Transverse colon (tissue), 4 donors: ENCODE measurements at places on chromosomes 4 and X. TPM values are rescaled to one million over a fixed set of nuclear protein-coding genes. Genes with fewer than 3 reads are reported as not detected.

DNA sequence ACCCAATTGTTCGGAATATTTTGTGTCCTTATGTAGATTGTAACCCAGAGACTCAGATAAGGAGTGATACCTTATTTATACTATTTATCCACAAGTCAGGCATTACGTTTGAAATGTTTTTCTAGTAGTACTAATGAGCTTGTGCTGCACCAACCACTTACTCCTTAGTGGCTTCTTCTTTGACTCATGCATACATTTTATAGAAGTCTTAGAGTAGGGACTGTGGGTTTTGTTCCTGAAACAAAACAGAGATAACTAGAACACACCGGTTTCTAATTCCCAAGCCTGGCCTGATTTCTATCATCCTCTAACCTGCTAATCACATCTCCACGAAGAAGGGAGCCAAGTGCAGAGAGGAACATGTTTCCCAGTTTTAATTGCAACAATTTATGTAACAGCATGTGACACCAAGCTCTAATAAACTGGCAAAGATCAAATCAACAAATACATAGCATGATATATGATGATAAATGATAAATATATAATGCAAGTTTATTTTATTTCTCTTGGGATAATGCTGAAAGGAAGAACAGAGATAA lies 32.3 kb downstream of the MGARP start:
- H3K4me3 ChIP-seq = no peak overlapping the region
- no peaks in the 10 kb centered on the region for H3K4me1 ChIP-seq
- no peaks in the 10 kb centered on the region for H3K36me3 ChIP-seq
- H3K27me3 ChIP-seq = no peaks in the 10 kb centered on the region

GRCh38 chr4:173509036-173510001 lies 20.7 kb downstream of the HAND2 start:
- H3K36me3 ChIP-seq = no peaks in the 10 kb centered on the region
- peak overlapping the region; percentile 6 for H3K4me3 ChIP-seq
- peaks cover 96% of the 10 kb centered on the region for H3K27me3 ChIP-seq

- no peaks in the 10 kb centered on the region for H3K36me3 ChIP-seq
- DNase-seq = no peak
These were observed 733.4 kb downstream of the C4orf33 start for GRCh38 chr4:129829373-129829772.

The KLF8 gene
- 2.3 TPM for total RNA-seq

GRCh38 chr4:134934036-134934808 lies 732.6 kb upstream of the PABPC4L start:
- H3K4me3 ChIP-seq = no peak overlapping the region
- H3K36me3 ChIP-seq = no peaks in the 10 kb centered on the region
- no peaks in the 10 kb centered on the region for H3K27me3 ChIP-seq
- H3K27ac ChIP-seq = no peak overlapping the region
- no peak for DNase-seq

GRCh38 chr4:2411786-2412510 lies 6.5 kb downstream of the ZFYVE28 start:
- peaks cover 48% of the 10 kb centered on the region for H3K4me1 ChIP-seq
- peaks cover 10% of the 10 kb centered on the region for H3K27me3 ChIP-seq
- H3K27ac ChIP-seq = peak overlapping the region; percentile 94
- no peaks in the 10 kb centered on the region for H3K36me3 ChIP-seq
- no peak for DNase-seq
